ENCODE measurements at places on chromosomes 16 and 17.
A peak's percentile ranks its signal among the peaks of the same experiment; 100 is the strongest.

GRCh38 chr16:73874324-73874723 is 422.3 kb upstream of the PSMD7 start:
- no peak for DNase-seq

GRCh38 chr17:36597226-36597625 is 4.2 kb upstream of the MRM1 start:
- DNase-seq, result no peak

GRCh38 chr16:79261481-79261940 is 339.0 kb downstream of the MAF start:
- DNase-seq, result no peak

- peak; percentile 40 for DNase-seq
Observed at GRCh38 chr17:57085448-57086068, 512 bp downstream of the AKAP1 start.

- no peak for DNase-seq
Observed at GRCh38 chr17:80212109-80212508, 8.0 kb downstream of the SGSH start.

DNA sequence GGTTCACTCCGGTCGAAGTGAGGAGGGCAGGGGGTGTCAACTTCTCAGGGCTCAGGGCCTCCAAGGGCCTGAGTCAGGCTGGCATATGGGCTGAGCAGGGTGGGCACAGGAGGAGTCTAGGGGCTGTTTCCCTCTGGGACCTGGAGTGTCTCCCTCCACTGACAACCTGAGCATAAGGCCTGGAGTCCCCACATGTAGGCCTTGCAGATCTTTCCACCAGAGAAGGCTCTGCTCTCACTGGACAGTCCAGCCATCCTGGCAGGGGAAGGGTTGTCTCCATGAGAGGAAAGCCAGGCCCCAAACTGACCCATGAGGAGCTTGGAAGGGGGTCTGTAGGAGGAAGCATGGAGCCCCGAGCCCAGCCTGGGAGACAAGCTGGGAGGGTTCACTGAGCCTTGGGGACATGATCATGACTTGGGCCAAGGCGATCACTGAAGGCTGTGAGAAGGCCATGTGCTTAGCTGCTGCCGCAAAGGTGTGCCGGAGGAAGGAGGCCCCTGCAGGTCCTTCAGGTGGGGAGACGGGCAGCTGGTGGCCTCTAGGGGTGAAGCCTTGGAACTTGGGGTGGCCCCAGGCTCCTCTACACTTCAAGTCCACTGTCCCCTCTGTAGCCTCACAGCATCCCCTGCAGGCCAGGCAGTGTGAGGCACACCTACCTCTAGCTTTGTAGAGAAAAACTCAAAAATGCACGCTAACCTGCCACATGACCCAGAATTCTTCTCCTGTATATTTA is 9.9 kb downstream of the CMTM2 start:
- DNase-seq, result peak; percentile 42

- DNase-seq, result no peak
Observed at GRCh38 chr17:17666111-17666714, 15.0 kb upstream of the RAI1 start.

DNA sequence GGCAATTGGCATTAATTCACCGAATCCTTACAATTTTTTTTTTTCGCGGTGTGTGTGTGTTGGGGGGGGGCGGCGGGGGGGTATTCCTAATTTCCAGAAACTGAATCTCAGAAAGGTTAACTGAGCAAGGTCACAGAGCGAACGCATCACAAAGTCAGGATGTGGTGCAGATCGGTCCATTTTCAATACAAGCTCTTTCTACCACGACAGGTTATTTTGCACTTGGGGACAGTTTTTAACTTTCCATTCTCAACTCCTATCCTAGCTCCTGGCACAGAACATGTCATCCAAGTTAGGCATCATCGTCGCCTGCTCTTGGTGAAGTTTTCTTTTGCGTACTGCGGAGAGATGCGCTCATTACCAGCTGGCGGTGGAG is 15.4 kb upstream of the ERN1 start:
- DNase-seq, result no peak

GRCh38 chr16:83619381-83620150 is 188.2 kb upstream of the HSBP1 start:
- no peak for DNase-seq

- DNase-seq, result no peak
Observed at GRCh38 chr17:76948301-76948700, 80.1 kb downstream of the MGAT5B start.

DNA sequence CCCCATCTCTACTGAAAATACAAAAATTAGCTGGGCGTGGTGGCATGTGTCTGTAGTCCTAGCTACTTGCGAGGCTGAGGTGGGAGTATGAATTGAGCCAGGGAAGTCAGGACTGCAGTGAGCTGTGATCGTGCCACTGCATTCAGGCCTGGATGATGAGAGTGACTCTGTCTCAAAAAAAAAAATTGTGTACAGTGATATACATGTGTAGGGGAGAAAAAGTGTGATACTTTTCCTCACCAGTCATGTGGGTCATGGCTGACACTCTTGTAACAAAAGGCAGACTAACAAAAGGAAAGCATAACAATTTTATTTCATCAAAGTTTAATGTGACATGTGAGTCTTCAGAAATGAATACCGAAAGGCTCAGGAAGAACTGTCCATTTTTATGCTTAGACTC is 2.0 kb upstream of the ABCC12 start:
- DNase-seq, result no peak

GRCh38 chr17:6910987-6911603 is 79.6 kb upstream of the TEKT1 start:
- no peak for DNase-seq

DNA sequence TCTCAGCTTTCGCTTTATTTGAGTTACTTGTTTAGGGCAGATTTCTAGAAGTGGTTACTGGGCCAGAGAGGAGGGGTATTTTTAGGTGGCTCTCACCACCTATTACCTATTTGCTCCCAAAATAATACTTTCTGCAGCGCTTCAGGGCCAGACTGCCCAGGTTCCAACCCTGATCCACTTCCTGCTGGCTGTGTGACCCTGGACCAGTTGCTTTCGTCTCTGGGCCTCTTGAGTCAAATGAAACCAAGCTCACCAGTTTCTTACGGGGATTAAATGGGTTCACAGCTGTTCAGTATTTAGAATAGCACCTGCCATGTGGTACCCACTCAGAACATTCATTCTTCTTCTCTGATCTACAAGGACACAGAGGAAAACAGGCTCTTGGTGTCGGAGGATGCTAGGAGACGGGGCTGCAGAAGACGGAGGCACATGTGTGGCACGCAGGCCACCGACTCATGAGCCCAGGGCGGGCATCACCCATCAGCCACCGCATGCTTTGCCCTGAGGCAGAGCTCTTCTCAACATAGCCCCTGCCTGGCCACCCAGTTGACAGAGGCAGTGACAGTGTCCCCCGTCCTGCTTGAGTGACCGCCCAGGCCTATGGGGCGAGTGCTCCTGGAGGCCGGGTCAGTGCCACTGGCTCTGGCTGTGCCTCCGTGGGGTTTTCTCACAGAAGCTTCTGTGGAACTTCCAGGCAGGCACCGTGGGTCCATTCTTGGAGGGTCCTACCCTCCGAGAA is 149.0 kb upstream of the PLCG2 start:
- no peak for DNase-seq

DNA sequence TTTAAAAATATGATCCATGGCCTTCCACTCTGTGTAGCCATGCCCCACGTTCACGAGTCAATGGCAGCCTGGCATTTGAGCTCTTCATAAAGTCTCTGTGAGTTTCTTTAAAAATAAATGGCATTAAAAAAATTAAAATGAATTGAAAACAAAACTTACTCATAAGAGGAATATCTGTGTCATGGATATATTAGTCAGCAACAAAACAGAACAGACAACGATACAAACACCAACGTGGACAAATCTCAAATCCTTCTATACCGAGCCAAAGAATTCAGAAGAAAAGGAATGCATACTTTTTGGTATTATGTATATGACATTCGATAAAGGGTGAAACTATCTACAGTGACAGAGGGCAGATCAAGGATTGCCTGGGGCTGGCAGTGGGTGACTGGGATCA is 8.2 kb upstream of the CMIP start:
- DNase-seq, result no peak

- no peak for DNase-seq
Observed at GRCh38 chr16:8963010-8963820, 491 bp downstream of the USP7 start.

GRCh38 chr17:40108970-40109824 is 8.8 kb upstream of the NR1D1 start:
- no peak for DNase-seq

- DNase-seq, result peak; percentile 95
Observed at GRCh38 chr17:75633486-75634375, 497 bp downstream of the SMIM5 start.

- no peak for DNase-seq
Observed at GRCh38 chr17:8949061-8949661, 16.3 kb downstream of the PIK3R5 start.

DNA sequence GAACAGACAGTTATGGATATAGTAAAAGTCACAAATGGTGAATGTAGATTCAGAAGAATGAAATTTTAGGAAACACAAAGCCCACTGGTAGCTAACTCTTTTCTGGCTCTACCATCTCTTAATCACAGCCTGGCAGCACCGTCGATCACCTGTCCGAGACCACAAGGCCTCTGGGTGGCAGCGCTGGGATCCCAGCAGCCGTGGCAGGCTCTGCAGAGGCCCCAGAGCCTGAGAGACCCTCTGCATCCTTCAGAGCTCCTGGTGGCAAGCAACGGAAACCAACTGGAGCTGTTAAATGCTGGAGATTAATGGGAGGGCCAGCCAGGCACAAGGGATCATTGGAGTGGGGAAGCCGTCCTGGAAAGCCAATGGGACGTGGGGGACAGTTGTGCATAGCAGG is 26.3 kb downstream of the LAT start:
- DNase-seq, result no peak

- no peak for DNase-seq
Observed at GRCh38 chr16:50741225-50741780, 583 bp upstream of the CYLD start.

GRCh38 chr17:72393553-72393952 is 272.7 kb downstream of the SOX9 start:
- no peak for DNase-seq

- no peak for DNase-seq
Observed at GRCh38 chr16:69106491-69107315, 1.2 kb downstream of the HAS3 start.

DNA sequence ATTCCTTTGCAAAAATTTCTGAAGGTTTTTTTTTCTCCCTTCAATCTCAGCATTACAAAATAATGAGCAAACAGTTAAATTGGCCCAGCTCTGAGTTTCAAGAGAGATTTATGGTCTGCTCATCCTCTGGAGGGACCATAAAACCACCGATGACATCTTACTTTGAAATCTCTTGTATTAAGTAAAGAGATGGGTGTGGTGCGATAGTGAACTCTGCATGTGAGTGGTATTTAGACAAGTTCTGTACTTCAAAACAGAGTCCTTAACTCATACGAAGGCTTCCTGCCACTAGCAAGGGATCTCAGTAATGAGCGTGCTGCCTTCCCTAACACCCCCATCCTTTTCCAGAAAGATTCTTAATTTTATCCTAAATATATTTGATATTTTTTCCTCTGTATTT is 2.1 kb downstream of the FAM20A start:
- DNase-seq, result no peak

- no peak for DNase-seq
Observed at GRCh38 chr17:16900288-16900882, 71.5 kb downstream of the TNFRSF13B start.

DNA sequence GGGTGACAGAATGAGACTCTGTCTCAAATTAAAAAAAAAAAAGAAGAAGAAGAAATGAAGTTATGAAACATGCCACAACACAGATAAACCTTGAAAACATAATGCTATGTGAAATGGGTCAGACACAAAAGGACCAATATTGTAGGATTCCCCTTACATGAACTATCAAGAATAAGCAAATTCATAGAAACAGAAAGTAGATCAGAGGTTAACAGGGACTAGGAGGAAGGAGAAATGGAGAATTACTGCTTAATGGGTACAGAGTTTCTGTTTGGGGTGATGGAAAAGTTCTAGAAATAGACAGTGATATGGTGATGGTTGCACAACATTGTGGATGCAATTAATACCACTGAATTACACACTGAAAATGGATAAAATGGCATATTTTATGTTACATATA is 16.3 kb downstream of the RANBP10 start:
- DNase-seq, result no peak

GRCh38 chr16:66728804-66729203 is 22.6 kb downstream of the DYNC1LI2 start:
- DNase-seq, result no peak

DNA sequence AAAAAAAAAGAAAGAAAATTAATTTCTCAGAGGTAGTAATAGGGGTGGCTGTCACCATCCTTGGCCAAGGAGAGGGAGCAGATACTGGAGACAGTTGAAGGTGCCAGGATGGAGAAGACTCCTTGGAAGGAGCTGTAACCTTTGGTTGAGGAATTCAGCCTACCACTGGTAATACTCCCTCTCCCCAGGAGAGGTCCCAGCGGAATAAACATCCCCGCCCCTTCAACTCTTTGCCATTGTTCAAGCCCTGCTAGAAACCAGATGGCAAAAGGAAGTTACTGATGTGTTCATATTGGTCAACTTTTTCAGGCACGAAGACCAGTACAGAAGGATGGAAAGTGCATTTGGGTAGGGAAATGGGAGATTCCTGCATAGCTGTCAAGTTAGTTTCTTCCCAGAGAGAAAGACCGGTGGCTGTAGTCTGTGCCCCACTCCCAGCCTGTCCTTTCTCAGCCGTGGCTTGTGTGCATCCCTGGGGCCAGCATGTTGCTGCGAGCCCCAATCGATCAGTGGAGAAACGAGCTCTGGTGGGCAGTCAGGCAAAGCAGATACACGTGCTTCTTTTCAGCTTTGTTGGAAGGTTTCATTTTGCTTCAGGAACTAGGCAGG is 612.1 kb downstream of the MAF start:
- DNase-seq, result no peak

DNA sequence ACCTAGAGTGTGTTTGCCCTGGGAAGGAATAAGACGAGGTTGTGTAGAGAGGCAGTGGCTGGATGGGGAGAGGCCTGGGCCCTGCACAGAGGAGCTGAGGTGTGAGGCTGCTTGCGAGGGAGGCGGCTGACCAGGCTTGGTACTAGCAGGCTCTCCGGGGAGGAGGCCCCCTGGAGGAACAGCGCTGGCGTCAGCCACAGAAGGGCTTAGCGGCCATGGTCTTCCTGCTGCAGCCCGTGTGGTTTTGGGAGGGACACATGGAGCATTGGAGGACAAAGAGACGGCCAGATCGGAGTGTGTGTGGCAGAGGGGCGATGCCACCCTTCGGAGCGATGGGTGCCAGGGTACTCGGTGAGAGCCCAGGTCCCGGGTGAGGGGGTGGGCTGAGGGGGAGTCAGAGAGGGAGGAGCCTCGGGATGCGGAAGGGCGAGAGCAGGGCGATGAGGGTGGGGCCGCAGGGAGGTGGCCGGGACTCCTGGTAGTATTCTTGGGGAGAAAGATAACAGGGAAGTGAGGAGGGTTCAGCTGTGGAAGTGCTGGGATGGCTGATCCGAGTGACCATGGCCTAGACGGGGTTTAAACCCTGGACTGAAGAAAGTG is 8.3 kb downstream of the BANP start:
- no peak for DNase-seq

- no peak for DNase-seq
Observed at GRCh38 chr17:50465171-50465570, 3.5 kb downstream of the CHAD start.
